ENCODE measurements at places on chromosomes 3 and 15.

GRCh38 chr3:197206913-197207312 is 91.5 kb downstream of the DLG1 start:
- DNase-seq: no peak

DNA sequence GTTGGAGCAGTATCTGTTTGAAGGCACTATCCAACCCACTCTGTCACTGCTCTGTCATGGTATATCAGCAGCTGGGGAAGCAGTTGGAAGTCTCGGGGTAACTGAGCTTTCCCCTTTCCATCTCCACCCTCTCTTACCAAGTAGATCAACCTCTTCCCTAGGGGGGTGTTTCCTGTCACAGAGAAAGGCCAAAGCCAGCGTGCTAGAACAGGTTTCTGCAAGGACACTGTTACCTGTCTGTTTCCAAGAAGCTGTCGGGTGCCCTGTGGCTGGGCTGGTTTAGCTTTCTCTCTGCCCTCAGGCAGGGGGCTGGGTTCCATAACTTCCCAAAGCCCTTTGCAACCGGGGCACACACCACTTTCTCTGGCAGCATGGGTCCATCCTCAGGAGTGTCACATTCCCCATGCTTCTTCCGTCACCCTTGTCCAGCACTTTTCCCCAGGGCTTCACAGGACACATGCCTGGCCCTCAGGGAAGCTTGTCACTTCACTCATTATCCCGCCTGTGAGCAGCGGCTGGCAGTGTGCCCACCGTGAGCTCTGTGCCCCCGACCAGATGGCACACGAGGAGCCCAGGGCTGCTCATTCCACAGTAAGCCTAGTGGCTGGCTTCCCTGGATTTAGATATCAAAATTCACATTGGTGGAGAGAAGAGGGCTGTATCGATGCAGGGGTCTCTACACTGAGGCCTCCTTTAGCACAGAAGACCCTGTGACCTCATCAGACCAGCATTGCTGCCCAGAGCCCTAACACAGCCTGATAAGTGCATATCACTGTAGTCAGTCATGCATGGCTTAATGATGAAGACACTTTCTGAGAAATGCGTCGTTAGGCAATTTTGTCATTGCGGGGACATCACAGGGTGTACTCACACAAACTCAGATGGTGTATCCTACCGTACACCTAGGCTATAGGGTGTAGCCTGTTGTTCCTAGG is 205.8 kb downstream of the SLCO3A1 start:
- no peak for DNase-seq

GRCh38 chr15:62407962-62408361 is 242.9 kb upstream of the C2CD4B start:
- no peak for DNase-seq

DNA sequence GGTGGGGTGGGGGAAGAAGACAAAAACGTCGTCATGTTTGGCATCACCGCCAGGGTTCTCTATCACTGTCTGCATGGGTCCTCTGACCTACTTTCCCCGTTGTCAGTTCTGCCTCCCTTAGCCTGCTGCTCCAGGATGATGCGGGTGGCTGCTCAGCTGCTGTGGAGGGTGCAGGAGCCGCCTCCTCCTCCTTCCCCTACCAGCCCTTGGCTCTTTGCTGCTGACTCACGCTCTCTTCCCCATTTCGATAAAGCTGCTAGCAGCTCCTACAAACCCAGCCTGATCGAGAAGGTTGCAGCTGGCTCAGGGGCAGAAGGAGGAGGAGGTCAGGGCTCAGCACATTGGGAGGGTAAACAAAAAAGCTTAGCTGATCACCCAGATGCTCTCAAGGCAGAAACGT is 49.5 kb upstream of the SEC13 start:
- no peak for DNase-seq

GRCh38 chr15:37576952-37577351 is 357.5 kb upstream of the TMCO5A start:
- no peak for DNase-seq

DNA sequence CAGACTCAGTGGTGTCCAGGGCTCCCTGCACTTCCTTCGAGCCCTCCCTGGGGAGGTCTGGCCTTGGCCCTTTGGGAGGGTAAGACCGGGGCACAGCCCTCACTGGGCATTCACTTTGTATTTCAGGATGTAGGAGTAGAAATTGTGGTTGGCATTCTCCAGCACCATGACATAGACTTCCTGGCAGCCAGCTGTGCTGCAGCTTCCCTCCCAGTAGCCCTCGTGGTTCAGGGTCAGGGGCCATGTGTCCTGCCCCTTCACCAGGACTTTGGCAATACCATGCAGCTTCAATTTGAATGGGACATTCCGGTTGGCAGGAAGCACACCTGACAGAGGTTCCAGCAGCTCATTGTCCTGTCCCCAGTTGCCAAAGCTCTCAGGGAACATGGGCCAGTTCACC is 47.3 kb downstream of the KY start:
- DNase-seq: no peak

- DNase-seq: peak; percentile 37
Measured at GRCh38 chr15:94229591-94230369, 1.6 kb upstream of the MCTP2 start.

- DNase-seq: no peak
Measured at GRCh38 chr3:161510510-161511260, 14.1 kb downstream of the OTOL1 start.

DNA sequence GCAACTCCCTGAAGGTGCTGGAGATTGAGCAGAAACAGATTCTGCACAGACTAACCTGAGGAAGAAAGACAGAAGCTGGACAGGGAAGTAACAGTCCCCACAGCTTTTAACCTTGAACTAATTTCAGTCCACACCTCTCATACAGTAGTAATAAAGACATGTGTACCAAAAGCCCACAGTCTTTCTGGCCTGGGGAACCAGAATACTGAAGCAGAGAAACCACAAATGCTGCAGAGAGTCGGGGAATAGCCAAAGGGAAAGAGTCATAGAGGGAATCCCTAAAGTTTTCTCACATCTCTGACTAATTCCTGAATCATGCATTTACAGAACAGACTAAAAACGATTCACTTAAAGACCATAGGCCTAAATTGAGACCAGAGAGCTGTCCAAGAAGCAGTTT is 503.4 kb upstream of the NECTIN3 start:
- DNase-seq: no peak

GRCh38 chr3:8441969-8442559 is 59.6 kb upstream of the LMCD1 start:
- no peak for DNase-seq

All from GM12864 (cell line).